Inflammatory macrophage treated with lipopolysaccharide for 4 hours (primary cell): ENCODE measurements at places on chromosomes 12 and 14.

DNA sequence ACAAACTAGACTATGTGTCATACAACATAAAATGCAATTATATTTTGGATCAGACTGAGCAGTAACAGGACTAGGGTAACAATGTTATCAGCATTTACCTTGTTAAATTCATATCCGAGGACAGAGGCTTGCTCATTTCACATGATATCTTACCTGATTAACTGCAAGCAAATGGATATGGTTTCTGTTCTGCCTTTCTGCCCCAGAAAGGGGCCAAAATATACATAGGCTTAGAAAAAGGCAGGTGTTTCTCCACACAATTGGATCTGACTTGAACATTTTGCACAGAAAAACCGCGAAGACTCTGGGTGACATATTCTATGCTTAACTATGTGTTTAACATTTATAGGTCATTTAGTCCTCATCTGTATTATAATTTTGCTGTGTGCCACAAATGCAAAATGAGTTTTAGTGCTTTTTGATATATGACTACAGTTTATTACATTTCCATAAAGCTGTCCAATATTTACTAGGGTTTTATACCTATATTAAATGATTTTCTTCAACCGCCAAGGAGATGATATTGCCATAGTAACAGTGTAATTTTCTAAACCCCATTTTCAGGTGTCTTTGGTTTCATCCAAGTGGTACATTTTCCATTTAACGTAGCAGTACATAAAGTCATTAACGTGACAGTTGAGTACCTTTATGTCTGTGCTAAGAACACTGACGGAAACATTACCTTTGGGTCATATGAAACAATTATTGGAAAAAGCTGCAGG, 249.3 kb upstream of the KRR1 start:
- no peak for DNase-seq

DNA sequence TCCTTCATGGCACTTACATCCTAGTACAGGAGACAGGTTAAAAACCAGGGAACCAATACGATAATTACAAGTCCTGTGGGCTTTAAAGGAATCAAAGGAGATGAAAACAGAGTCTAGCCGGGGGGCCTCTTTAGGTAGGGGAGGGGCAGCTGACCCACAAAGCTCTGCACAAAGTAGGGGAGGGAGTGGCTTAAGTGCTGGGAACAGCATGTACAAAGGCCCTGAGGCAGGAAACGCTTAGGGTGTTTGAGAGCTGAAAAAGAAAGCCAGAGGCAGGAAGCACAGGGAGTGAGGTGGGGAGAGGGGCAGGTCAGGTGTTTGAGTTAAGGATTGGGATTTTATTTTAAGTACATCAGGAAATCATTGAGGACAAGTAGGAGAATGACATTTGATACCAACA, 37.7 kb downstream of the ZNF664 start:
- no peak for DNase-seq

DNA sequence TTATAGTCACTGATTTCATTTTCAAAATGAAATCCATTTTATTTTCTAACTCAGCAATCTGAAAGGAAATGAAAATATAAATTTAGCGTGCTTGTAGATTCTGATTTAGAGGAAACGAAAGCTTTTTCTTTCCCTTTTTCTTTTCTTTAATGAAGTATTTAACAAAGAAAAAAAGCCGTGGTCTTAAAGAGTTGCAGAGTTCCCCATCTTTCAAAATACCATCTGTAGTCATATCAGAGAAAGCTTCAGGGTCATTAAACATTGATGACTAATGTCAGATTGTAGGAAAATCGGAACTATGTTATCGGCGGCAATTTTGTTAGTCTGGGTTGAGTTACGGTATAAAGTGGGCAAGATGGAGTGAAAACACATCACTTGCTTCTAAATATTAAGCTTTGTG, 32.3 kb downstream of the DRAM1 start:
- peak; percentile 93 for DNase-seq

DNA sequence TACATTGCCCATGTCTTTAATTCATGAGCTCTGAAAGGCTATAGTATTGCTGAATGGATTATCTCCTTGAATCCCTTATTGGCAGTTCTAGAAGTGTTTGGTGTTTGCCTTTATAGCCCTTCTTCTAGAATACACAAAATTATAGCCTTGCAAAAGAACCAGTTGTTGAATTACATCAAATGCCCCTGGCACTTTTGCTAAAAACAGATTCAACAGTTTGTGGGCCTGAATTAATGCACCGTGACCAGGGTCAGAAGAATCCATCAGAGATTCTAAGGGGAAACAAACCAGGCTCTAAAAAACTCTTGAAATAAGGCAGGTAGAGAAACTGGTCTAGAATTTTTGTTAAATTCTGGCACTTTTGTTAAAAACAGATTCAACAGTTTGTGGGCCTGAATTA, 197.8 kb downstream of the SOX5 start:
- no peak for DNase-seq

DNA sequence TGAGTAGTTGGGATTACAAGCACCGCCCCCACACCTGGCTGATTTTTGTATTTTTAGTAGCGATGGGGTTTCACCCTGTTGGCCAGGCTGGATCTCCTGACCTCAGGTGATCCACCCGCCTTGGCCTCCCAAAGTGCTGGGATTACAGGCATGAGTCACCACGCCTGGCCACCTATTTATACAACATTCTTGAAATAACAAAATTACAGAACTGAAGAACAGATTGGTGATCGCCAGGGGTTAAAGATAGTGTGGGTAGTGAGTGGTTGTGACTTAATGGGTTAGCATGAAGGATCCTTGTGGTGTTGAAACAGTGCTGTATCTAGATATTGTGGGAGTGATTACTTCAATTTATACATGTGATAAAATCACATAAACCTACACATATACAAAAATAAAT, 7.4 kb downstream of the GLIPR1L1 start:
- no peak for DNase-seq

- peak; percentile 43 for DNase-seq
These were observed 39.2 kb upstream of the PPP1R13B start for GRCh38 chr14:103886304-103887169.

- DNase-seq, result no peak
These were observed 43.8 kb upstream of the PNMA1 start for GRCh38 chr14:73757876-73758391.

DNA sequence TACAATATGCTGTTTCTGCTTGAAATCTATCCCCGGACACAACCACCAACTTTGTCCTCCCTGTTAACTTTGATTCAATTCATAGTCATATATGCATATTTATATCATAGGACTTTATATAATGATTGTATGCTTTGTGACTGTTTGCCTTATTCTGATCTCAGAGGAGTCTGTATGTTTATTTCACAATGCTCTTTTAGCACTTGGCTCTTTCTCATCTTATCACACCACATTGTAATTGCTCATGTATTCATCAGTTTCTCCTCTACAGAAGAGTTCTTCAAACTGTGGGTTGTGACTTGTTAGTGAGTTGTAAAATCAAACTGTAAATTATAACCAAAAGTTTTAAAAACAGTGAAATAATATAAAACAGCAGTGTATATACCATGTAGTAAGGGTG, 21.7 kb upstream of the PPM1A start:
- DNase-seq, result no peak

DNA sequence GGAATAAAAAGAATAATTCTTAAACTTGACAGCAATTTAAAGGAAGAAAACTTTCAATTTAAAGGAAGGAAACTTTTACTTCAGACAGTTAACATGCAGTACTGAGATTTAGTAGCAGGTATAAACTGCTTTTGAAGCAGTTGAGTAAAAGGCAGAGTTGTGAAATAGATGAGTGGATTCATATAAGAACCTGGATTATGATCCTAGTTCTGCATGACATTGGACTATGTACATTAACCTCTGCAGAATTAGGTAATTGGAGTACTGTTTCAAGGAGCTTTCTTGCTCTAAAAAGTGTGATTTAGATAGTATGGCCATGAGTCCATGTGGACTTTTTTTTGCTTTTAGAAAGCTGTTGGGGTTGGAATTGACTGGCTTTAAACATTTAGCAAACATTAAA, 29.7 kb downstream of the ATP2A2 start:
- DNase-seq, result no peak

GRCh38 chr12:6961695-6962284, 8.7 kb downstream of the PHB2 start:
- DNase-seq, result peak; percentile 54

- no peak for DNase-seq
These were observed 83.2 kb downstream of the ALG10 start for GRCh38 chr12:34105392-34105933.

- no peak for DNase-seq
These were observed 329.7 kb upstream of the RGS6 start for GRCh38 chr14:71602524-71602923.

- DNase-seq, result peak; percentile 30
These were observed 1.5 kb downstream of the BLOC1S1 start for GRCh38 chr12:55717011-55718007.

GRCh38 chr12:2651068-2651965, 143.5 kb upstream of the FKBP4 start:
- DNase-seq, result no peak

- DNase-seq, result no peak
These were observed 693 bp downstream of the CBX5 start for GRCh38 chr12:54279227-54279631.

GRCh38 chr12:113040722-113041171, 15.8 kb upstream of the DTX1 start:
- peak; percentile 97 for DNase-seq

GRCh38 chr14:69695322-69696203, 71.4 kb upstream of the SRSF5 start:
- peak; percentile 58 for DNase-seq

GRCh38 chr14:31752867-31753661, 191.9 kb downstream of the NUBPL start:
- DNase-seq, result peak; percentile 14

- no peak for DNase-seq
These were observed 18.9 kb downstream of the ERP27 start for GRCh38 chr12:14919455-14919854.

DNA sequence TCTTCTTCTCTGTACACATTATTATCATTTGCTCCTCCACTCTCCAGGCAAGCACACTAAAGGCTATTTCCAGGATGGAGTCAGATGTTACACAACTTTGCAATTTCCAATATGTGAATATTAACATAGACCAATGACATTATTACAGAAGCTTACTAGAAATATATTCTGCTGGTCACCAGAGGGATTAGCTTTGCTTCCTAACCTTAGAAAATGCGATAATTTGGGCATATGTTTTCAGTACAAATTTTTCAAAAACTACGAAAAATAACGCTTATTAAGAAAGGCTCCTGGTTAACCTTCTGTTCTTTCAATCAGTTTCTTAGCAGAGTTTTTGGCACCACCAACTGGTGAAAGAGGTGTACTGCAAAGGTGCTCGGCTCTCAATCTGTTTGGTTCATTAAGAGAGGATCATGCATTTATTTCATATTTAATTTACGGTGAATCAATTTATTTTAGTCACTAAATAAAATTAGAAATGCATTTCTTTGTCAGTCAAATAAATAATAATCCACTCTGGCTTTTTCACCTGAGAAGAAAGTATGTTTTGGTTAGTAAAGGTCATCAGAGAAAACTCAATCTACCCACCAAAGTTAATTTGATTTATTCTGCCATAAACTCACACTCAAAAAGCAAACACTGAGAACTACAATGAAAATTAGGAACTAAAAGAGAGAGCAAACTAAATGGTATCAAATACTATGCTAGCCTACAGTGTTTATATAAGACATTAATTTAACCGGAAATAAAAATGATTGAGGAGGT, 39.2 kb downstream of the EFCAB11 start:
- peak; percentile 59 for DNase-seq
